Activated CD8-positive, alpha-beta T cell treated with anti-CD3 and anti-CD28 coated beads for 36 hours (primary cell): ENCODE measurements at places on chromosomes 12 and 14. TPM values are rescaled to one million over a fixed set of nuclear protein-coding genes. Genes with fewer than 3 reads are reported as not detected.
A peak's percentile ranks its signal among the peaks of the same experiment; 100 is the strongest.

- no peaks in the 10 kb centered on the region for H3K27me3 ChIP-seq
- no peak for DNase-seq
- H3K27ac ChIP-seq, result no peak overlapping the region
- H3K36me3 ChIP-seq, result no peaks in the 10 kb centered on the region
Observed at GRCh38 chr14:23517650-23518326, 33.8 kb downstream of the ZFHX2 start.

DNA sequence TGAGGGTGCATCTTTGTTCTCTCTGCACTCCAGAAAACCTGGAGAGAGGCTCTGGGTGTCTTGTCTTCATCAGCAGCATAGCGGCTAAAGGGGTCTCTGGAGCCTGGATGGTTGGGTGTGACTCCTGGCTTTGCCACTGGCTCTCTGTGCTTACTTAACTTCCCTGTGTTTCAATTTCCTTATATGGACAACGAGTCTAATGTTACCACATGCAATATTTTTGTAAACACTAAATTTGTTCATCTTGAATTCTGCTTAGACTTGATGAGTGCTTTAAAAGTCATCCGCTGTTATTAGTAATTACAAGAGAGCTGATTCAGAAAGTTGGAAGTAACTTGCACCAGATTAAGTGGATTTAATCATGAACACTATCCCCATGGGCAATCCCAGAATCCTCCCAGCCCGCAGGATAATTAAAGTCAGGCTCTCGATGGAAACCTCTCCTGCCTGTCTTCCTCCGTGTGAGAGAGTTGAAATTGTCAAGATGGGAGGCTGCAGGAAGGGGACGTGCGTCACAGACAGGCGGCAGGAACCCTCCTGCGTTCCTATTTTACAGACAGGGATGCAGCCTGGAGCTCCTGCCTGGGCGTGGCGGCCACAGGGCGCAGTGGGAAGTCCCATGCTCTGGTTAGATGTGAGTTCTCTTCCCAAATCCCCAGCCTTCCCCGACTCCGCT is 201.2 kb downstream of the TTC8 start:
- peaks cover 67% of the 10 kb centered on the region for H3K27me3 ChIP-seq
- no peaks in the 10 kb centered on the region for H3K4me1 ChIP-seq
- H3K27ac ChIP-seq, result no peak overlapping the region
- no peak overlapping the region for H3K4me3 ChIP-seq
- DNase-seq, result no peak

DNA sequence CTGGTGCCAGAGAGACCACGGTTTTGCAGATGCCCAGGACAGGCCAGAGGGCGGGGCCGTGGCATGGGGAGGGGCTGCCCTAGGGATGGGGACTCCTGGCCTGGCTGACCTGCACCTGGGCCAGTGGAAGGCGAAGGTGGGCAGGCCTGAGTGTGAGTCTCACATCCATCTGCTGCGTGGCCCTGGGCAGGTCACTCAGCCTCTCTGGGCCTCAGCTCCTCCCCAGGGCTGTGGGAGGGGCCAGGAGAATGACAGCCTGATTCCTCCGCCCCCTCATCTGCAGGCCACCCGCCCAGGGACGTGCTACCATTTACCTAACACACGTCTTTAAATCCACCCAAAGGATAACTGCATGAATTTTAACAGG is 90.9 kb downstream of the GALNT9 start:
- H3K4me3 ChIP-seq, result no peak overlapping the region
- H3K4me1 ChIP-seq, result no peaks in the 10 kb centered on the region
- DNase-seq, result peak; percentile 38
- H3K27ac ChIP-seq, result no peak overlapping the region

GRCh38 chr12:57548488-57548887 is 1.4 kb upstream of the KIF5A start:
- H3K4me3 ChIP-seq, result no peak overlapping the region
- H3K27ac ChIP-seq, result no peak overlapping the region
- H3K27me3 ChIP-seq, result peaks cover 4% of the 10 kb centered on the region
- no peak for DNase-seq
- peaks cover 43% of the 10 kb centered on the region for H3K4me1 ChIP-seq

GRCh38 chr12:78269620-78270019 is 438.9 kb downstream of the NAV3 start:
- H3K27ac ChIP-seq, result no peak overlapping the region
- H3K36me3 ChIP-seq, result no peaks in the 10 kb centered on the region
- no peaks in the 10 kb centered on the region for H3K27me3 ChIP-seq
- no peak for DNase-seq

- H3K4me3 ChIP-seq, result no peak overlapping the region
- peak overlapping the region; percentile 88 for H3K27ac ChIP-seq
- H3K36me3 ChIP-seq, result peaks cover 64% of the 10 kb centered on the region
- H3K27me3 ChIP-seq, result no peaks in the 10 kb centered on the region
- DNase-seq, result no peak
- peaks cover 47% of the 10 kb centered on the region for H3K4me1 ChIP-seq
Observed at GRCh38 chr12:6604259-6605029, 2.7 kb downstream of the CHD4 start.

DNA sequence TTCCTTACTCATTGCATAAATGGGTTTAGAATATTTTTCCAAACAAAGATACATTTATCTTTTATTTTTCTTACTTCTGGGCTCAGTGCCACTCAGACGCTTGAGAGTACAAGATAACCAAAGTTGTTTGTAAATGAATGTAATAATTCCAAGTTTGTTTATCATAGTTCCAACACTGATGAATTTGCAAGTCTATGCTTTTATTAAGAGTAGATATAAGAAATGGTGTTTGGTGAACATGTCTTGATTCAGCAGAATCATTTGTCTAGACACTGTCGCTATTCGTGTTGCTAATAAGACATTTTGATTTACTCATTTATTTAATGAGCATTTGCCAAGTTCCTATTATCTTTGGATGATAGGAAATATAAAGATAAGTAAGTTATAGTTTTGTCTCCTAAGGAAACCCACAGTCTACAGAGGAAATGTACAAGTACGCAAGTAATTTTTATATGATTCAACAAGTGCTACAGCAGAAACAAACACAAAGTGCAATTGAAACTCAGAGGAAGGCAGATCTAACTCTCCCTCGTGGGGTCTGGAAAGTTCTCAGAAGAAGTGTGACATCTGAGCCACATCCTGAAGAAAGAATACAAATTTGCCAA is 132.8 kb upstream of the FSCB start:
- H3K36me3 ChIP-seq, result no peaks in the 10 kb centered on the region
- no peak overlapping the region for H3K4me3 ChIP-seq
- no peaks in the 10 kb centered on the region for H3K4me1 ChIP-seq
- no peaks in the 10 kb centered on the region for H3K27me3 ChIP-seq
- no peak overlapping the region for H3K27ac ChIP-seq

DNA sequence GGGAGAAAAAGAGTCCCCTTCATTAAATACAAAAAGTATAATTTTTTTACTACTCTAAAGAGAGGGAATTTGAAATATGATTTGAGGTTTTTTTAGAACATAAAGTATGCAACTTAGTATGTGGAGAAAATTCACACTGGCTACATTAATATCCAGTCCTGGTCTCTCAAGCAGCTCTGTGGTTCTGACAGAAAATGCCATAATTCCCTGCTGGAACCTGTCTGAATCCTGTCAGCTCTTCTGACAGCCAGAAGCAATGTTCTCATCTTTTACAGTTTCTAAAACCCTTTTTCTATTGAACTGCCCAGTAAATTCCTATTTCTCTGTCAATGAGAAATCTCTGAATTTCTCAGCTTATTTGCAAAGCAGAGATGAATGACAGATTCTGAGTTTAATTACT is 13.4 kb upstream of the NOVA1 start:
- H3K27ac ChIP-seq, result no peak overlapping the region
- no peaks in the 10 kb centered on the region for H3K36me3 ChIP-seq
- no peak for DNase-seq
- no peak overlapping the region for H3K4me3 ChIP-seq
- no peaks in the 10 kb centered on the region for H3K27me3 ChIP-seq

DNA sequence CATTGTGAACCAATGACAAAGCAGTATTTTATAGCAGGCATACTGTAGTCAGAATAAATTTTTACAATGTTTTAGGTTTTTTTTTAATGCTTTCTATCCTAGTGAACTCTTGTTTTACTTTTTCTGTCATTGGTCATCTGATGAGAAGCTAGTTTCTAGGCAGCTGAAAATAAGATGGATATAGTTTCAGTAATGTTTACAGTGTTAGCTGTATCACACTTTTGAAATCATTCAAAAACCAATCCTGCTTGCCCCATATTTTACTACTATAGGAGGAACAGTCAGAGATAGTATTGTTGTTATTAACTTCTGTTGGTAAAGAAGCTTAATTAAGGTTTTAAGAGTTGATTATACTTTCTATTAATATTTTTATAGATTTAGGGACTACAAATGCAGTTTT is 24.5 kb downstream of the USP15 start:
- peaks cover 62% of the 10 kb centered on the region for H3K36me3 ChIP-seq
- H3K27me3 ChIP-seq, result no peaks in the 10 kb centered on the region
- peaks cover 85% of the 10 kb centered on the region for H3K4me1 ChIP-seq
- no peak for DNase-seq

DNA sequence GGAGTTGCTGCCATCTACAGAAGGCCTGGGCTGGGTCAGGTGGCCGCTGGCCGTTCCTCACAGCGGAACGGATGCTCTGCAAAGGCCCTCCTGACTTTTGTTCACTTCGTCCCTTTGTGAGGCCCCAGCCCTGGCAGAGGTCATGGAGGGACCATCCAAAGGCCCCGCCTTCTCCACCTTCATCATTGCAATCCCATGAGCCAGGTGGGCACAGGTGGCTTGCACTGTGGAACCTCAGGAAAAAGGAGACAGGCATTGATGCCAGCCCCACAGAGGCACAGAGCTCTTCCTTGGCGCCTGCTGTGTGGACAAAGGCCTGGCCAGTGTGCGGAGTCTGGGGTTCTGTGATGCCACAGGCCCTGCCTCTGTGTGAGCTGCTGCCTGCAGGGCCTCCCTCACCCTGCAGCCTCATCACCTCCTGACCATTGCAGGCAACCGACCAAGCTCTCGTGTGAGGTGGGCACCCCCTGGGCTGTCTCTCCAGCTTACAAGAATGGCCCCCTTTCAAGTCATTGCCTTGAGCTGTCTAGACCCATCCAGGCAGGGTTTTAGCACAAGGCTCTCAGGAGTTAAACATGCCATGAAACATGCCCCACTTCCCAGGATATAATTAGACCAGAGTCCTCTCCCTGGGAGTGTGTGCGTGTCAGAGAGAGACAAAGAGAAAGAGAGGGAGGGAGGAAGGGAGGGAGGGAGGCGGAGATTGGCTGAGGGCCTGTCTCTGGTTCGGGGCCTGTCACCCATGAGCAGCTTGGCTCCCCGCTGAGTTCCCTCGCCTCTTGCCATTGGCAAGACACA is 19.3 kb downstream of the NFKBIA start:
- H3K36me3 ChIP-seq, result no peaks in the 10 kb centered on the region
- no peak for DNase-seq
- H3K27me3 ChIP-seq, result no peaks in the 10 kb centered on the region
- no peak overlapping the region for H3K27ac ChIP-seq
- H3K4me1 ChIP-seq, result no peaks in the 10 kb centered on the region

GRCh38 chr12:40762072-40762471 is 69.8 kb downstream of the CNTN1 start:
- no peak overlapping the region for H3K4me3 ChIP-seq
- DNase-seq, result no peak
- no peaks in the 10 kb centered on the region for H3K36me3 ChIP-seq
- no peaks in the 10 kb centered on the region for H3K27me3 ChIP-seq

DNA sequence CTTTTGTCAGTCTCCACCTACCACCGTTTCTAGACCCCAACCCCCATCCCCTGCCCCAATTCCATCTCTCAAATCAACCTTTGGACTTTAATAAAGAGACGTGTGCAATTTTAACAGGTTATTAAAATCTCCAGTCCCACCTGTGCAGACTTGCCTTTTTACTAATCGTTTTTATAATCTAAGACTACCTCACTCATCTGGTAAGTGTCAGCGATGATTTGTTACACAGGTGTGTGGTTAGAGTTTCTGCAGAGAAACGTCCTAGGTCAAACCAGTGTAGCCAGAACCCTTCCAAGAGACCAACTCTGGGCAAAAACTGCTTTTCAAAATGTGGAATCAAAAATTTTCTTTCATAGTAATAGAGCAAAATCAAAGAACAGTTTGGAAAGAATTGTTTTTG is 60.4 kb upstream of the PELI2 start:
- no peak overlapping the region for H3K4me3 ChIP-seq
- peaks cover 9% of the 10 kb centered on the region for H3K27me3 ChIP-seq
- no peaks in the 10 kb centered on the region for H3K36me3 ChIP-seq
- H3K4me1 ChIP-seq, result no peaks in the 10 kb centered on the region
- no peak for DNase-seq

DNA sequence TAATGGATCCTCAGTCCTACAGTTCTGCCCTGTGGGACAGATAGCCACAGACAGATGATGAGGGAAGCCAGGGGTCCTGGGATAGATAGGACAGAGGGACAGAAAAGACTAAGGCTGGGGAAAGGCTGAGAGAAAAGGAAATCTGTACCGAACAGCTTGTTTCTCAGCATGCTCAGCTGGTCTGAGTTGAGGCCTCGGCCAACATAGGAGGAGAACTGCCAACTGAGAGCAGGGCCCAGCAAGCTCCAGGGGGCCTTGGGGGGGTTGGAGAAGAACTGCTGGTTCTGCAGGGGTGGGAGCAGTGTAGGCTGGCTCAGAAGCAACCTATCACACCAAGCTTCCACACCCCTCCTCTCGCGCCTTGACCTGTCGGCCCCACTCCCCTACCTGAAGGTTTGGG is 10.1 kb downstream of the IL23A start:
- H3K27me3 ChIP-seq, result no peaks in the 10 kb centered on the region
- H3K4me1 ChIP-seq, result no peaks in the 10 kb centered on the region
- peaks cover 35% of the 10 kb centered on the region for H3K36me3 ChIP-seq
- no peak overlapping the region for H3K4me3 ChIP-seq

- H3K4me3 ChIP-seq, result no peak overlapping the region
- no peaks in the 10 kb centered on the region for H3K4me1 ChIP-seq
- H3K27me3 ChIP-seq, result no peaks in the 10 kb centered on the region
- no peaks in the 10 kb centered on the region for H3K36me3 ChIP-seq
- DNase-seq, result no peak
Observed at GRCh38 chr12:117377758-117378157, 16.3 kb upstream of the NOS1 start.

- no peak overlapping the region for H3K4me3 ChIP-seq
- DNase-seq, result no peak
- H3K4me1 ChIP-seq, result no peaks in the 10 kb centered on the region
- peaks cover 11% of the 10 kb centered on the region for H3K27me3 ChIP-seq
- no peaks in the 10 kb centered on the region for H3K36me3 ChIP-seq
- no peak overlapping the region for H3K27ac ChIP-seq
Observed at GRCh38 chr12:5203274-5203673, 159.6 kb downstream of the KCNA5 start.

The RNU7-1 gene
- not detected for total RNA-seq

The TMEM233 gene
- not detected for total RNA-seq

The SALL2 gene
- total RNA-seq, result 2.9 TPM

The NTF3 gene
- not detected for total RNA-seq

The BLOC1S1 gene
- 79.0 TPM for total RNA-seq

The FAM181A gene
- not detected for total RNA-seq
